ENCODE measurements at places on chromosomes 7 and 10. TPM values are rescaled to one million over a fixed set of nuclear protein-coding genes. Genes with fewer than 3 reads are reported as not detected.

- DNase-seq: no peak
Measured at GRCh38 chr10:35307297-35307696, 29.0 kb upstream of the CCNY start.

- peak; percentile 40 for DNase-seq
Measured at GRCh38 chr7:18570890-18571478, 75.4 kb downstream of the HDAC9 start.

GRCh38 chr7:93914581-93915066, 6.9 kb upstream of the GNG11 start:
- peak; percentile 87 for DNase-seq

DNA sequence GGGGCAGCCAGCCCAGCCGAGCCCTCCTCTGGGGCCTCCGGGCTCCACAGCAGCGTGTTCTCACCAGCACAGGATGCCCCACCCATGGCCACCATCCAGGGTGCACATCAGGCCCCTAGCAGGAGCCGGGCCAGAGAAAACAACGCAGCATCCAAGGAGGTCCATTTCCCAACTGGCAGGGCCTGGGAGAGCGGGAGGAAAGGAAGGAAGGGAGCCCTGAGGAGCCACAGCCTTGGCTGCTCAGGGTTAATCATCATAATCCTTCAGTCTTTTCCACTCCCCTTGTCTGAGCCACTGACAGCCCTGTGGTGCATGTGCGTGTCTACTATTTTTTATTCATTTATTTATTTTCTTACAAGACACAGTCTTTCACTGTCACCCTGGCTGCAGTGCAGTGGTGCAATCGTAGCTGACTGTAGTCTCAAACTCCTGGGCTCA, 3.6 kb downstream of the PLAC9 start:
- peak; percentile 69 for DNase-seq

- DNase-seq: no peak
Measured at GRCh38 chr7:31734456-31734855, 47.4 kb downstream of the PPP1R17 start.

GRCh38 chr7:105387508-105388355, 989 bp downstream of the SRPK2 start:
- DNase-seq: peak; percentile 61

GRCh38 chr10:86374664-86375063, 8.1 kb upstream of the GRID1 start:
- no peak for DNase-seq

- no peak for DNase-seq
Measured at GRCh38 chr7:156184164-156184563, 371.9 kb upstream of the SHH start.

DNA sequence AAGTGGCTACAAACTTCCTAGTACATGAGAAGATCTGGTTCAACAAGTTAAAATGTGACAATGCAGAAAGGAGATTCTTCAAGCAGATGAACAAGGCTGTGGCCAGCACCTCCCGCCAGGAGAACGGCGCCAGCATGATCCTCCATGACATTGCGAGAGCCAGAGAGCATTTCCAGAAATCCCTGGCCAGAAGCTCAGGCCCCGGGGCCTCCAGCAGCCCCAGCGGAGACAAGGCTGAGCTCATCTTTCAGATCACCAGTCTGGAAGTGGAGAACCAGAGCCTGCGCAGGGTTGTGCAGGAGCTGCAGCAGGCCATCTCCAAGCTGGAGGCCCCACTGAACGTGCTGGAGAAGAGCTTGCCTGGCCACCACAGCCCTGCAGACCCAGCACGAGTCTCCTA, 40.1 kb upstream of the ZNF273 start:
- DNase-seq: no peak

DNA sequence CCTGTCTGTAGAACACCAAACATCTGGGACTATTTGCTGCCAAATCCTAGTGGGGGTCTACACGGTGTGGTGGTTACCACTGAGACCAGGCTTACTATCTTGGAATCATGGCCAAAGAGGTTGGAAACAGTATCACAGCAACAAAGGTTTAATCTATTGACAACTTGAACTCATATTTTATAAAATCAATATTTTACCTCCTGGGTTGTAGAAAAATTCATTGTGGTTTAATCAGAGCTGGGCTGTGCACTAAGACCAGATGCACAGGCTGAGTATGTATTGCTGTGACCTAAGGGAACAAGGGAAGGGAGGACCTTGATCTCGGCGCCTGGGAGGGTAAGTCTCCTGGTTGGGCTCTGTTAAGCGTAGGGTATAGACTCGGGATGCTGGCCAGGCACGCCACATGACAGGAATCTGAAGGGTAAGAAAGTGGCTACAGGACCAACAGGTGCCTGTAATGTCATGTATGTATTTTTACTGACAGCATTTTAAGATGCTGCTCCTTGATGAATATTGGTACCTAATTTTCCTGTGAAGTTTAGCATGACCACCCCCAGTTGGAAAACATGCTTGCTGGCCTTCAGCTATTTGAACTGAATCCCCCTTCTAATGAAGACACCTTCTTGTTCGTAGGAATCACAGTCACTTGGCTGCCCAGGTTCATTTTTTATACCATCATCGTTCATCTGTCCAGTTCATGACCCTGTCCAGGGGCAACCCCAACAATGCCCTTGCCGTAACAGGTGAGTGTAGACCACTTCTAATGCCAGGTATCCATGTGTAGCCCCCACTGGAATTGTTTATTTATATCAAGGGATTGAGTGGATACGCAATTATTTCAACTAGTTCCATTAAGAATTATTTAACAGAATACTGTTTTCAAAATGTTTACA, 79.5 kb downstream of the EZH2 start:
- DNase-seq: no peak

HECW1 gene
- total RNA-seq: 1.7 TPM

GIMAP5 gene
- not detected for total RNA-seq

MYL10 gene
- total RNA-seq: not detected

MACROH2A2 gene
- 3.9 TPM for total RNA-seq

ENKUR gene
- total RNA-seq: under 0.01 TPM

FAM237B gene
- not detected for total RNA-seq
